ENCODE measurements at places on chromosomes 13 and 19. TPM values are rescaled to one million over a fixed set of nuclear protein-coding genes. Genes with fewer than 3 reads are reported as not detected.

Gene NOVA2
- 7.9 TPM for total RNA-seq

Gene CLEC4G
- 2.2 TPM for total RNA-seq

Gene ZNF83
- total RNA-seq: 44.6 TPM

Gene CDX2
- total RNA-seq: not detected
